Stimulated activated CD4-positive, alpha-beta T cell treated with anti-CD3 and anti-CD28 coated beads, TNF-alpha, amount 100 ng/mL, for 1 hour (primary cell): ENCODE measurements at places on chromosomes 3 and 15.

DNA sequence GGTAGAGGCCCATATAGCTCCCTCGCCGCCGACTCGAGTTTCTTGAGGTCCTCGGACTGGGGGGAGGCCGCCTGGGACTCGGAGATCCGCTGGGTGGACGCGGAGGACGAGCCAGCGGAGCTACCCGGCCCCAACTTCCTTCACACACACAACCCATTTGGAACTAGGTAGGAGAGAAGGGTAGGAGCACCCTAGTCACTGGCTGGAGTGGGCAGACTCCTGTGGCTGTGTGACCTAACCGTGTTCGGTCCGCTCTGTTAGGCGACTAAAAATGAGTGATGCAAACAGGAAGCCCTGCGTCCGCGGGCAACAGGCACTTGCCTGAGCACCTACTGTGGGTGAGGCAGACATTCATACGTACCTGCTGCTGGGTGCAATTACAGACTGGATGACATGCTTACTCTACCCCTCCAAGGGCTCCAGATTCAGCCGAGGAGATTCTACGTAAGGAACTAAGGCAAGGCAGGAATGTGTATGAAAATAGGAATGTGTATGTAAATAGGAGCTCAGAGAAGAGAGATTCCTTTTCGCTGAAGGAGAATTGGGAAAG, 4.6 kb upstream of the SIN3A start:
- DNase-seq, result no peak

- DNase-seq, result no peak
Measured at GRCh38 chr3:12983319-12983718, 89.9 kb downstream of the IQSEC1 start.

DNA sequence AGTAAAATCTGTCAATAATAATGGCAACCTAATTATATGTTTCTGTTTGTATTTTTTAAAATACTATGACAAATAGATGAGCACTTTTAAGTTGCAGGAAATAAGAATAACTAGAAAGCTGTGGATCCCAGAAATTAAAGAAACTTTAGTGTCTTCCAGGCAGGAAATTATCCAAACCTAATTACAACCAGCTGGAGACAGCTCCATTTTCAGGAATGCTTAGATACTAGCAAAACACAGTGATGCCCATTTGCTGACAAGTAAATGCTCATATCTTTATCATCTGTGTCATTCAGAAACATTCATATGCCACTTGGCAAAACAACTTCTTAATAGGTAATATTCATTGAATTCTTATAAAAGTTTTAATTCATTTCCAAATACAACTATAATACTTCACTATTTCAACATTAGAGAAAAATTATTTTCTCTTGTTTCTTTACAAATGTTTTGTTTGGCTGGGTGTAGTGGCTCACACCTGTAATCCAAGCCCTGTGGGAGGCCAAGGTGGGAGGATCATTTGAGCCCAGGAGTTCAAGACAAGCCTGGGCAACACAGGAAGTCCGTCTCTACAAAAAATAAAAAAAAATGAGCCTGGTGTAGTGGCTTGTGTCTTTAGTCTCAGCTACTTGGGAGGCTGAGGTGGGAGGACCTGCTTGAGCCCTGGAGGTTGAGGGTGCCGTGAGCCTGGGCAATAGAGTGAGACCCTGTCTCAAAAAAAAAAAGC, 169.1 kb upstream of the TSPAN3 start:
- no peak for DNase-seq

DNA sequence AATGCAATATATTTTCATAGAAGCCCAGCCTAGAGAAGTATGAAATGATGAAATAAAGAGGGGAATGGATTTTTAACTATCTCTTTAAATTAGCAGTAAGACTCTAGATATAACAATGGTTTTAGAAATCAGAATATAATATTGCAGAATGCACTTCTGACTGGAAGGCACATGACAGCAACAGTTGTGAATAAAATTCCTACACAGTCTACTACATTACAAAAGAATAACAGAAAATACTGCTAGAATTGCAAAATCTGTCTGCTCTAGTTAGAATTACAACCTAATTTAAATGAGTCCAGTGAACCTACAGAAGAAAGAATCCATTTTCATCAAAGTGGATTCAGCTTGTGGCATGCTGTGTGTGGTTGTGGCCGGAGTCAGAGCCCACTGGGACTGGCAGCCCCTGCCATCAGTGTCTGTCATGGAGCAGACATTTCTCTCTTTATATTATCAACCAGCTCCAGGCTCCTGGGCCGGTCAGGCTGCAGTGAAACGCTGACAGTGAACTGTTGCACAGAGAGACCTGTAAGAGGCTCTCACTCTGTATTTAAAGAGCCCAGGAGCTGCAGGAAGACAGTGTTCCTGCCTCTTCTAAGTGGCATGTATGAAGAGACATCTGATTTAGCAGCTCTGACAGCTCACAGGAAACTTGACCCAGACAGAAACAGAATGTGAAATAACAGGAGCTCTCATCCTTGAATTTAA, 1523.8 kb upstream of the CADM2 start:
- DNase-seq, result no peak

DNA sequence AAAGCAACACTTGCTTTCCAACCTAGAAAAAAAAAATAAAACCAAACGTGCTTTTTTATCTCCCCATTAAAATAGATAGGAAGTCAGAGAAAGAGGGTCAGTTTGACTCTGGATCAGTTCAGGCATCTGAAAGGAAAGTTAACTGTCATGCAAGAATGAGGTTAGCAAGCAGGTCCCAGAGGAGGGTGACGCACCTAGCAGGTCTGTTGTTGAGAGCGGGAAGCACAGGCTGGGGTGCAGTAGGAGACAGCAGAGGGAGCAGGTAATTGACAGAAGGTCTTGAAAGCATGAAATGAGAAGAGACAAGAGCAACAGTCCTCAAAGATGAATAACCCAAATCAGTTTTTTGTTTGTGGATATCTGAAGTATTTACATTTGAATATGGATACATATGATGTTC, 82.5 kb downstream of the ANO10 start:
- no peak for DNase-seq

DNA sequence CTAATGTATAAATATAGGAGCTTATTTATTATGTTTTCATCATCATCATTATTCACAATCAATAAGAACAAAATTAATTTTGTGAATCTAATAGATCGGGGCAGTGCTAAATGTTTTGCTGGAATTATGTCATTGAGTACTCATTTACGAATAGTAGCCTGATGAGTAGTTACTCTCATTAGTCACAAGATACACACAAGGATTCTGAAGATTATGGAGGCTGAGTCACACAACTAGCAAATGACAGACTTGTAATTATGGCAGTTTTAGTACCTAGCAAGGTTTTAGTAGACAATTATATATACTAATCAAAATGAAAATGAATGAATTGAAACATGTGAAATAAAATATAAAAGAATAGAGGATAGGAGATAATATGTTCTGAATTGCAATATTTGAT, 954.2 kb downstream of the CADM2 start:
- no peak for DNase-seq

GRCh38 chr3:60553144-60553543, 698.1 kb downstream of the FHIT start:
- DNase-seq, result no peak

GRCh38 chr3:62051506-62051905, 321.8 kb downstream of the FEZF2 start:
- no peak for DNase-seq

DNA sequence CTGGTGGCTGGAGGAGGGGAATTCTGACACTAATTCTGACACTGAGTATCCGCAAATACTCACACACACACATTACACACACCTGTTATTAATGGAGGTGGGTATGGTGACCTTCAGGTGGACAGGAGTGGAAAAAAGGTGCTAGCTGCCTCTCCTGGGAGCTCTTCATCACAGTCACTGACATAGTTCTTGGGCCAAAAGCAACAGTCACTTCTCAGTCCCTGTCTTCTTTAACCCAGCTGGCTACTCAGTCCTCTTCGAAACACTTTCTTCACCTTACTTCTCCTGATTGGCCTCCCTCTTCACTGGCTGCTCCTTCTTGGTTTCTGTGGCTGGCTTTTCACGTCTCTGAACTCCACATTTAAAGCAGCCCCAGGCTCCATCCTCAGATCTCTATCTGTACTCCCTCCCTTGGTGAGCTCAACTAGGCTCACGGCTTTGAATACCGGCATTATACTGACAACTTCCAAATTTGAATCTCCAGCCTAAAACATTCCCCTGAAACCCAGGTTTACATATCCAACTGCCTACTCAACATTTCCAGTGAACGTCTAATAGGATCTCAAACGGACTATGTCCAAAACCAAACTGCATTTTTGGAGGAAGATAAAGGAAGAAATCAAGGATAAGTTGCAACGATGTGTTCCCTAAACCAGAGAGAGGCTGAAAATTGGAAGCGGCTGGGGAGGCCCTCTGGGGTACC, 53.2 kb upstream of the HEG1 start:
- no peak for DNase-seq

DNA sequence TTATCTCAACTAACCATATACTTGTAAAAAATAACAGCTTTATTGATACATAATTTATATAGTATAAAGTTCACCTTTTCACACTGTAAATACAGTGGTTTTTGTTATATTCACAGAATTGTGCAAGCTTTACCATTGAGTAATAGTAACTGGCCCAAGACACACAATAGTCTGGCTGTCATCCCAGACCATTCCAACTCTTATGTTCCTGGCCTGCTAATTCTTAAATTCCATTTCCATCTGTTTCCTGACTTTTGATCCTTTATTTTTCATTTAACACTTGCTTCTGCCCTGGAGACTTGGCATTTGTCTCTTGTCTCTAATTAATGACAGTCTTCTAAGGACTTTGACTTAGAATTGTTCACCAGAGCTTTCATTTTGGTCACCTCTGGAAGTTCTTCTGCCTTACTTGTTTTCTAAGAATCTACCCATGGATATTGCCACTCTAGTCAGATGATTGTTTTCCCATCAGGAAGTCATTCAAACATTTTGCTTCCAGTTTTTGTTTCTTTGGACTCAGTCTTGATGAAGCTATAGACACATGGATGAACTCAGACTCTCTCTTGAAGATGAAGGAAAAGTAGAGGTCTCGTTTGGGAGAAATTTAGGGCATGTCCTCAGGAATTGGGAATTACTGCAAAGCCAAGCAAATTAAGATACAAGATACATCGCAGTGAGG, 27.2 kb upstream of the PLSCR4 start:
- DNase-seq, result no peak

- DNase-seq, result no peak
Measured at GRCh38 chr3:195771646-195772300, 40.0 kb downstream of the MUC4 start.

DNA sequence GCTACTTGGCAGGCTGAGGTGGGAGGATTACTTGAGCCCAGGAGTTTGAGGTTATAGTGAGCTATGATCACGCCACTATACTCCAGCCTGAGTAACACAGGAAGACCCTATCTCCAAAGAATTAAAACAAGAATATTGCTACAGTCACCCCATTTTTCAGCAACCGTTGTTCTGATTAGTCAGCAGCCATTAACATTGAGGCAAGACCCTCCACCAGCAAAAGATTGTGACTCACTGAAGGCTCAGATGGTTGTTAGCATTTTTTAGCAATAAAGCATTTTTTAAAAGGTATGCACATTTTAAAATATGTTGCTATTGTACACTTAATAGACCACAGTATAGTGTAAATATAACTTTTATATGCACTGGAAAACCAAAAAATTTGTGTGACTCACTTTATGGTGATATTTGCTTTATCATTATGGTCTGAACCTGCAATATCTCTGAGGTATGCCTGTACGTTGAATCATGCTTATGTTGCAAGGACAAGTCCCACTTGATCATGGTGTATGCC, 492.6 kb downstream of the SQOR start:
- DNase-seq, result no peak

GRCh38 chr15:94579286-94579685, 347.9 kb downstream of the MCTP2 start:
- DNase-seq, result no peak

DNA sequence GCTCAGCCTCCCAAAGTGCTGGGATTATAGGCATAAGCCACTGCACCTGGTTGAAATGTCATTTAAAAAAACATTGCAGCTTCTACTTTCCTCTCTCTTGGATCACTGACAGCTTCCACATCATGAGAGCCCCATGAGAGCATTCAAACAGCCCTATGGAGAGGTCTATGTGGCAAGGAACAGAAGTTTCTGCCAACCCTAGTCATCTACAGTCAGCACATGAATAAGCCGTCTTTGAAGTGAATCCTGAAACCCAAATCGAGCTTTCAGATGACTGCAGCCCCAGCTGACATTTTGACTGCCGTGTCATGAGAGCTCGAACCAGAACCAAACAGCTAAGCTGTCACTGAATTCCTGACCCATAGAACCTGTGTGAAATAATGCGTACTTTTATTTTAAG, 39.8 kb downstream of the CD200R1L start:
- no peak for DNase-seq

DNA sequence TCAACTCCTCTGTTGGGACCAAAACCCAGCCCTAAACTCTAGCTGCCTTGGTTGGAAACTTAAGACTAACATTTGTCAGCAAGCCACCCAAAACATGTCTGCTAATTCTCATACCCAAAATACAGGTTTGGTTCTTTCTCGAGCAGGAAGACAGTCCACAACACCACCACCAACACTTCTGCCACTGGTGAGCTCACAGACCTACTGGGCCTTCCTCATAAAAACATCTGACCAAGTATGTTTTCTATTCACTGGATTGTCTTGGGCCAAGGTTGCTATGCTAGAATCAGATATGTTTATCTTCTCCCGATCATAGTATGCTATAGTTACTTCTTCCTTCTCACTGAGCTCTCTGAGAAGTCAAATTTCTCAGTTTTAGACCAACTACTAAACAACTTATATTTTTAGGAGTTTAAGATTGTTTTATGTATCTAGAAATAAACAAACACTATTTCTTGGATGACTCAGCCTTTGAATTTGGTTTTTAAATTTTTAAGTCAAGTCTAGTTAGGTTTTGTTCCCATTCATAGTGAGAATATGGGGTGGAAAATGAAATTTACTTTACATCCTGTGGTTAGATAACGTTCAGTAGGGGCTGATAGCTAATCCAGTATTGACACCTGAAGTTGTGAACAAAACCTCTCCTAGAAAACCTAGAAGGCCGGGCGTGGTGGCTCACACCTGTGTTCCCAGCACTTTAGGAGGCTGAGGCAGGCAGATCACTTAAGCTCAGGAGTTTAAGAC, 360.5 kb downstream of the RSL24D1 start:
- no peak for DNase-seq
